ENCODE measurements at places on chromosomes 12 and 14.

- DNase-seq, result peak; percentile 54
These were observed 87.7 kb upstream of the FOXN3 start for GRCh38 chr14:89504602-89505313.

DNA sequence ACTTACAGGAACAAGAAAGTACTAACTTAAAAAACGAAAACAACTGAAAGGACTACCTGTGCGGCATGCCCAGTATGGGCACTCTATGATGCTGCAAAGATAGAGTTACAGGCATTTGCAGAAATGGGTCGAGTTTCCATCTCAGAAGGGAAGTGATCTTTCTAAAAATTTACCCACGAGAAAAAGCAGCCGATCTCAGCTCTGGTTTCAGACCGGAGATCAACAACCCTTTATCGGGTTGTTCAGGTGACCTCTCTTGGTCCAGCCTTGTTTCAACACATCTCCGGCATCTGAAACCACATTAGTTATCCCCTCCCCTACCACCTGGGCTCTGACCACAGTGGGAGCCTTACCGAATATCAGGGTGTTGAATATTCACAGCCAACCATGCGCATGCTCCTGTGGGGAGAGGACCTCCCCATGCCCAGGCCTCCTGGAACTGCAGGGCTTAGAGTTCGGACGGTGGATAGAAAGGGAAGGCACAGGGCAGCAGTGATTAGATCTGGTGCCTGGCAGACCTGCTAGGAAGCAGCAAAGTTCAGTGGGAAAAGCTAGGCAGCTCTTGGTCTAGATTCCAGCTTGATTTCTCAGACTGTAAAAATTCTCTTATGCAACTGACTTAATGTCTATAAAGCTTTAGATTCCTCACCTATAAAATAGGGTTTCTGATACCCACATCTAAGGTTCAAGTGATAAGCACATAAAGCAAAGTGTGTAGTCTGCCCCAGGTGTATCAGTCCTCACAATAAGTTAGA lies 906.0 kb downstream of the VRK1 start:
- DNase-seq, result peak; percentile 36

- no peak for DNase-seq
These were observed 73.4 kb upstream of the EIF5 start for GRCh38 chr14:103260629-103261124.

GRCh38 chr12:66571361-66571915 lies 107.4 kb downstream of the GRIP1 start:
- DNase-seq, result no peak

DNA sequence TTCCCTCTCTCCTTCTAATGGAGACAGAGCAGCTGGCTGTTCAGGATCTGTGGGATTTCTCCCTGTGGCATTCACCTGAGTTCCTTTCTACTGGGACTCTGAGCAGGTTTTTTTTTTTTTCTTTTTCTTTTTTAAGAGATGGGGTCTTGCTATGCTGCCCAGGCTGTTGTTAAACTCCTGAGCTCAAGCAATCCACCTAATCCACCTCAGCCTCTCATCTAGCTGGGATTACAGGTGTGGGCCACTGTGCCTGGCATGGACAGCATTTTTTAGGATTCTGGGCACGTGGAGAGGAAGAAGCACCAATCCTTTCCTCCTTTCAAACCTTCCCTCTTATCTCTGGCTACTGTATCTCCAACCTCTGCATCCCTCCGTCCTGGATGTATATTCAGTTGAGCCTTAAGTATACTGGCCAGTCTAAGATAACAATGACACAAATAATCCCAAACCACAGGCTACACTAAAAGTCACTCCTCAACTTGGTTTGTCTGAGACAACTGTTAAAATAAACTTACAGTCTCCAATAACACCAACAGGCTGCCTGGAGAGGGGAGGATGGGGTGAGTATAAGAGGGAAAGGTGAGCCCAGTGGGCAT lies 16.4 kb upstream of the CELA1 start:
- no peak for DNase-seq

DNA sequence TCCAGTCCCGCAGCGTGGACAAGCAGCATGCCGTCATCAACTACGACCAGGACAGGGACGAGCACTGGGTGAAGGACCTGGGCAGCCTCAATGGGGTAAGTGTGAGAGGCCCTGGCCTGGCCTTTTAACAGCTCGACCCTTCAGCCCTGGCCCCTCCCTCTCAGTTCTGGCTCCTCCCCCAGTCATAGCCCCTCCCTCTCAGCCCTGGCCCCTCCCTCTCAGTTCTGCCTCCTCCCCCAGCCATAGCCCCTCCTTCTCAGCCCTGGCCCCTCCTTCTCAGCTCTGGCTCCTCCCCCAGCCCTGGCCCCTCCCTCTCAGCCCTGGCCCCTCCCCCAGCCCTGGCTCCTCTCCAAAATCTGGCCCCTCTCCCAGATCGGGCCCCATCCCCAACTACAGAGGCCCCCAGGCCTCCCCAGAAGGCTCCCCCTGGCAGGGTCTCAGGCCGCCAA lies 11.2 kb downstream of the CEP170B start:
- peak; percentile 54 for DNase-seq

DNA sequence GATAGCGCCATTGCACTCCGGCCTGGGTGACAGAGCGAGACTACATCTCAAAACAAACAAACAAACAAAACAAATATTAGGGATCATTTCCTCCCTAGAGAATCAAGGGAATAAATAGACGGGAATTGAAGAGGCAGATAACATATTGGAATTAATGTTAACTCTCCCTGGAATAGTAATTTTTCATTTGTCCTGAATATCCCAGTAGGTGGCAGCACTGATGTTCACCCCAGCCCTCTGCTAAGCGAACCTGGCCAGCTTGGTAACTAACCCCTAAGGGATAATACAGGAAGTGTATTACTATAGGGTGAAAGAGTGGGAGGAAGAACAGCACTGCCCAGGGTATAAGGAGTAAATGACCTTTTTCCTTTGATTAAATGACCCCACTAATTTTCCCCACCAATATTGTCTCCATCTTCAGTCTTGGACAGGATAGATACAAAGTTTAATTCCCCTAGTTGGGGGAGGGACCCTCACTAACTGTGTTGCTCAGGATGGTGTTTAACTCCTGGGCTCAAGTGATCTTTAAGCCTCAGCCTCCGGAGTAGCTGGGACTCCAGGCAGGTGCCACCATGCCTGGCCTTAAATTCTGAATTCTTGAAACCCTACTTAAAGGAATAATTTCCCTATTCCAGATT lies 40.5 kb downstream of the SLC2A14 start:
- DNase-seq, result peak; percentile 51

DNA sequence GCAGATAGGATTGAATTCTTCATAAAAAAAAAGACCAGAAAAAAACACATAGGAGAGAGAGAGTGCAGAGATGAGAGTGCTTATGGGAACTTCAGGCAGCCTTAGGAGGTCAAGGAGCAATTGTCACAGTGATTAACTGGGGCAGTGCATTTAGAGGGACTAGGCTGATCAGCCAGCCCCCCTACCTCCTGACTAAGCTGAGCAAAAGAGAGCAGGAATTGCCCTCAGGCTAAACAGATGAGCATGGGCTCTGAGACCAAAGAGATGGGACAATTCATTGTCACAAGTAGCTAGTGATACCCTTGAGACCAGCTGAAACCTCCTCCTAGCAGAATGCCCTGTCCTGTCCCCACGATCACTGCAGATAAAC lies 124.0 kb downstream of the BTG1 start:
- no peak for DNase-seq

DNA sequence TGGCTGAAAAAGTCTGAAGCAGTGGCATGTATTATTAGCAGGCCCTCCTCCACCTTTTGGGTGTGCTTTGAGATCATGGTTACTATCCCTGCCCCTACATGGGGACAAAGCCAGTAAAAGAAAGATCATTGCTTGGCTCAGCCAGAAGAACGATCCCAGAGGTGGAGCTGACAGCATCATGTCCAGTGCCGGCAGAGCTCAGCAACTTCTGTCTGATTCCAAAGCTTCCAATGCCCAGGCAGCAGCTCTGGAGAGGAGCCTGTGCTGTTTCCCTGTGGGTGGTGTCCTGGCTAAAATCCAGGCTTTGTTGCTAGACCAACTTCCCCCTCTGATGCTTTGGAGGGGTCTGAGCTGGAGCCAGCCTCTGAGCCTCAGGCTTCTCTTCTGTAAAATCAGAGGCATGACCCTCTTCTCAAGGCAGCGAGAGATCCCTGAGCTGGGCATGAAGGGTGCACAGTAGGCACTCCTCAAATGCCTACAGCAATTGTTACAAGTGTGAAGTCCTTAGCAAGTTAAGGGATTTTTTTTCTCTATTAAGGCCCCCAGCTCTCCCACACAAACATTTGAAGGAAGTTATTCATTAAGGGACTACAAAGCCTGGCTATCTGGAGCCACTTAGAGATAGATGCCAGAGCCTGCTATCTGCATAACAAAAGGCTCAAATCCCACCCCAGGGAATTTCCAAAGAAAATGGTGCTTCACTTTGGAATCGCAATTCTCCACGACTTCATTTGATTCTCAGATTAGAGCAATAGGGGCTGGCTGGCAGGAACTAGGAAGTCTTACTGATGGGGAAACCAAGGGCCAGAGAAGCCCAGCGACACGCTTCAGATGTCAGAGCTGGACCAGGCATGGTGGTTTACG lies 10.9 kb upstream of the GSC start:
- no peak for DNase-seq

- DNase-seq, result no peak
These were observed 14.3 kb upstream of the TMX1 start for GRCh38 chr14:51225751-51226150.

GRCh38 chr14:70652871-70653270 lies 11.2 kb downstream of the TTC9 start:
- no peak for DNase-seq

DNA sequence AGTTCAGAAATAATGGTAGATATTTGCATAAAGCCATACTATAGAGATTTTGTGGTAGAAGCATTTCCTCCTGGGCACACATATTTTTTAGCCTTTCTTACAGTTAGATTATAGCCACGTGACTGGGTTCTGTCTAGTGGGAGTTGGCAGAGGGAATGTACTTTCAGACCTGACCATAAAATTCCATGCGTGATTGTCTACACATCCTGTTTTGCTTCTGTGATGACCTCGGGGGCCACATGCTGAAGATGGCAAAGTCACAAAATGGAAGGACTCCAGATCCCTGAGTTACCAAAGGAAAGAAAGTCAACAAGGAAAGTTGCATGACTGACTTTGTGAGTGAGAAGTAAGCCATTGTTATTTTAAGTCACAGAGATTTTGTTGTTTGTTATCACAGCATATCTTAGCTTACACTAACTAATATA lies 14.6 kb upstream of the MIA2 start:
- no peak for DNase-seq

GRCh38 chr12:88328090-88328489 lies 186.0 kb downstream of the TMTC3 start:
- no peak for DNase-seq

GRCh38 chr14:37830271-37830670 lies 234.8 kb downstream of the TTC6 start:
- DNase-seq, result no peak
